ENCODE measurements at places on chromosomes 1 and 21.

- DNase-seq, result no peak
These were observed 11.4 kb downstream of the DMRTB1 start for GRCh38 chr1:53470584-53470983.

DNA sequence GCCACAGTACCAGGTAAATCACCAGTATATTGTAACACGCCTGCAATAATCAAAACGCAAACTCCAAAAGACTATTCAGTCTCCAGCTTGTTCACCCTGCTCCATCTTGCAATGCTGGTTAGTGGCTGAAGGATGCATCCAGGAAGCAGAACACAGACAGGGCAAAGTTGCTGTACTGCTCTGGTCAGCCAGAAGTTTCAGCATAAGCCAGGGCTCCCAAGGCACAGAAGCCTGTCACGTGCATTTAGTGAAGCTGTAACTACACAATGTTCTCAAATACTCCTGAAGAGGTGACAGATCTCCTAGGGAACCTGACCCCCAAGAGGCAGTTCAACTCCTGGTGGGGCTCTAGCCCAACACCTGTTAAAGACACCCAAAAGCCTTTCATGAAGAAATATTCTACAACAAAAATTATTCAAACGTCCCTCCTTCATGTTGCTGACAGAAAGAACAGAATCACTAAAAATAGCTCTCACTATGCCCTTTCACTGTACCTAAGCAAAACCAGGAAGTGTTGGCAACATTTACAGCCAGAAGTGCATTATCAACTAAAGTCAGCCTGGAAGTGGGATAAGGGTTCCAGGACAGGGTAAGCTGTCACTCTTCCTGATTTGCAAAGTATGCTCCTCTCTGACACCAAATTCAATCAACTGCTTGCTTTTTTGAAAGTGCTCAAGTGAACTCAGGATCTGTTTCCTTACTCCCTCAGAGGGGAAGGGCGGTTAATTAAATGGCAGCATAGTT is 52.1 kb downstream of the SLC35D1 start:
- no peak for DNase-seq

DNA sequence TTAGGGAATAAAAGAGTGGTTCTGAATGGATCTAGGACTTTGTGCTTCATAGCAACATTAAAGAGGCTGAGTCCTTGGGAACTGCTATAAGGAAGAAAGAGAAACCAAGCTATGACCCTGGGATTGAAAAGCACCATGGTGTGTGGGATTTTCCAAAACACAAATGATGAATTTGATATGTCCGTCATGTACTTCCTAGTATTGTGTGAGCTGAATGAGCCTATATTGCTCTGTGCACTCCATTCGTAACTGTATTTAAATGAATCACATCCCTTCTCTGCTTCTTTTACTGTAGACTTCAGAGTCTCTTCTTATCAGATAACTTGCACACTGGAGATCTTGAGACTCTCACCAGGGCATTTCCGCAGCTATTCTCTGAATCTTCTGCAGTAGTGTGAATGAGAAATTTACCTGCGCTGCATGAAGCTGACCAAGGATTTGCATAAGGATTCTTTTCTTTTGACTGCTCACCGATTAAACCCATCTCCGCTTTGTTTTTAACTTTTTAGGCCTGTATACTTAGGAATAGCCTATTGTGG is 23.1 kb upstream of the OR10J4 start:
- no peak for DNase-seq

DNA sequence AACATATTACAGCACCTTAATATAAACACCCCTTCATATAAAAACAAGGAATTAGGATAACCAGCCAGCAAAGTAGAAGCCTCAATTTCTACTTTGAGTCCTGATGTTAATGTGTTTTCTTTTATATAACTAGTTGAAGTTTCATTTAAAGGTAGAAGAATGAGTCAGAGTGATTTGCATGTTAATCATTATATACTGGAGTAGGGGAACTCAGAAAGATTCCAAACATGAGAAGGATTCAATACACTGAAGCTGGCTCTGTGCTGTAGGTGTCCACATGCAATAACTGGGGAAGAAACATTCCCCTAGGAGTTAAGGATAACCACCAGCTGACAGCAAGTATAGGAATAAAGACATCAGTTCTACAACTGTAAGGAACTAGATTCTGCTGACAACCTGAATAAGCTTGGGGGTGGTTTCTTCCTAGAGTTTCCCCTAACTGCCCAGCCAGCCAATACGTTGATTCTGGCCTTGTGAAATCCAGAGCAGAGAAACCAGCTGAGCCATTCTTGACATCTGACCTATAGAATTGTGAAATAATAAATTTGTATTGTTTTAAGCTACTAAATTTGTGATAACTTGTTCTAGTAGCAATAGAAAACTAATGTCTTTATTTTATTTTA is 33.4 kb upstream of the RNPC3 start:
- DNase-seq, result no peak

GRCh38 chr1:241167121-241167630 is 189.8 kb downstream of the RGS7 start:
- no peak for DNase-seq

DNA sequence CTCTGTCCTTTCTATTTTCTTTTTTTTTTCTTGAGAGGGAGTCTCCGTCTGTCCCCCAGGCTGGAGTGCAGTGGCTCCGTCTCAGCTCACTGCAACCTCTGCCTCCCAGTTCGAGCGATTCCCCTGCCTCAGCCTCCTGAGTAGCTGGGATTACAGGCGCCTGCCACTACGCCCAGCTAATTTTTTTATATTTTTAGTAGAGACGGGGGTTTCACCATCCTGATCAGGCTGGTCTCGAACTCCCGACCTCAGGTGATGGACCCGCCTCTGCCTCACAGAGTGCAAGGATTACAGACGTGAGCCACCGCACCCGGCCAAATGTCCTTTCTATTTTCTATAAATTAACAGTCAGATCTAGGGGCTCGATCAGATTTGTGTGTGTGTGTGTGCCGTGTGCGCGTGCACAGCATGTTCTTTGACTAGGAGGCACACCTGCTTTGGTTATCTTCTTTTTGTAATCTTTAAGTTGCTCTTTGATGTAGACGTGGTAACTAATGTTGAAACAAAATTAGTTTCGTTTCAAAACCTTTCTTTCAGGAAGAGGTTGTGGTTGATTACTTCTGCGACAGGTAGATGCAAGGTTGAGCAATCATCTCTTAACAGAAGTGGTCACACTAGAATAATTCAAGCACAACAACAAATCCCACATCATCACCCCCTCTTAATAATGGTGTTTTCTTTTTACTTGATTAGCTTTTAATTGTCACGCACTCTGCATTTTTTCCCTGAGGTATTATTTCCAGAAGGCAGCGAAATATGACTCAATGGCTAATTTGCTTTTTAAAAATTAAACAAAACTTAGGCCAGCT is 779 bp upstream of the DEGS1 start:
- no peak for DNase-seq

GRCh38 chr1:40634901-40635655 is 30.4 kb downstream of the RIMS3 start:
- peak; percentile 19 for DNase-seq

DNA sequence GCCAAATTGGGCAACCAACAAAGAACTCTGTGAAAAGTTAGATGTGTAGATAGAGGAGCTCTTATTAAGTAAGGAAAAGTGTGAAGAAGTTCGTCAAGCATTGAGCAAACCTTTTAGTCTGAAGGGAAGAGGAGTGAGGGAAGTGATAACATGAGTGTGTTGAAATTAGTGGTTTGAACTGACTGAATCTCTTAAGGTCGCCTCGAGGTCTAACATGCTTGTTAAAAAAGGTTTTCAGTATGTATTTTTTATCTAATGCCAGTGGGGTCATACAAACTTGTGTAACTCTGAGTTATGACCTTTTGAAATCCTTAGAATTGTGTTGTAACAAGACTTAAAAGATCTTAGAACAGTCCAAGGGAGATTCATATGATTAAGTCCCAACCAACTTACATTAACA is 34.1 kb downstream of the SOAT1 start:
- DNase-seq, result peak; percentile 27

DNA sequence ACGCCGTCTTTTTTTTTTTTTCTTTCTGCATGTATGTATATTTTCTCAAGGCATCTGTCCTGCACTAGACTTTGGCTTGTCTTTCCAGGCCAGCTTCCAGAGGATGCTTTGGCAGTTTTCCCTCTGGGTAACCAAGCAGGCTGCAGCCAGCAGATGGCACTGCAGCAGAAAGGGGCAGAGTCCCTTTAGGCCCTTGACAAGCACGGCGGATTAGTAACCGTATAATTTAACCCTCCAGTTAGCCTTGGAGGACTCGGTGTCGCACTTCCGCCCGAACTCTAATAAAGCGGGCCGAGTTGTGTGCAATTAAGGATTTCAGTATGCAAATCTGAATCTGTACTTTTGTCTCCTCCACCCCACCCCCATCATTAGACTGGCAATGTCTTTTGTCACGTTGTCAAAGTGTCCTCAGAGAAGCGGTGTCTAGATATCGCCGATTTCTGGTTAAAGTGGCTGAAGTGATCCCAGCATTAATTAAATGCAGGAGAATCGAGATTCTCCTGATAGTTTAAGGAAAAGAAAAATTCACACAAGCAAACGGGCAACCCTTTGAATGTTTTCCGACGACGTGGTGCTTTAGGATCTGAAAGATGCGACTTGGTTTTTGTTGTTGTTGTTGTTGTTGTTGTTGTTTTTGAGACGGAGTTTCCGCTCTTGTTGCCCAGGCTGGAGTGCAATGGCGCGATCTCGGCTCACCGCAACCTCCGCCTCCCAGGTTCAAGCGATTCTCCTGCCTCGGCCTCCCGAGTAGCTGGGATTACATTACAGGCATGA is 1.1 kb upstream of the TMEM167B start:
- DNase-seq, result peak; percentile 78
